Kidney tubule cell (primary cell): ENCODE measurements at places on chromosomes 5 and 9.

DNA sequence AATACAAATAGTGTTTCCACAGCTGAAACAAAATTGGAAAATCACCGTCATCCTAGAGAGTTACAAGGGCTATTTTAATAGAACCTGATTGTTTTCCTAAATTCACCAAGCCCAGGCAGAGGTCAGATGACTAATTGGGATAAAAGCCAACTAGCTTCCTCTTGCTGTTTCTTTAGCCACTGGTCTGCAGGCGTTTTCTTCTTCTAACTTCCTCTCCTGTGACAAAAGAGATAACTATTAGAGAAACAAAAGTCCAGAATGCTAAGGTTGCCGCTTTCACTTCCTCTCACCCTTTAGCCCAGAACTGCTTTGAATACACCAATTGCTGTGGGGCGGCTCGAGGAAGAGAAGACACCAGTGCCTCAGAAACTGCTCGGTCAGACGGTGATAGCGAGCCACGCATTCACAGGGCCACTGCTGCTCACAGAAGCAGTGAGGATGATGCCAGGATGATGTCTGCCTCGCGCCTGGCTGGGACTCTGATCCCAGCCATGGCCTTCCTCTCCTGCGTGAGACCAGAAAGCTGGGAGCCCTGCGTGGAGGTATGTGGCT is at the start of gene TLR4:
Gene TLR4 (plus strand): TSS at position 380 of the 552 bp plus-strand sequence. CDS start 70 bp downstream, at position 450.
- DNase-seq: peak; percentile 81

- DNase-seq: no peak
Observed at GRCh38 chr5:133680830-133681565, 68.7 kb upstream of the FSTL4 start.

DNA sequence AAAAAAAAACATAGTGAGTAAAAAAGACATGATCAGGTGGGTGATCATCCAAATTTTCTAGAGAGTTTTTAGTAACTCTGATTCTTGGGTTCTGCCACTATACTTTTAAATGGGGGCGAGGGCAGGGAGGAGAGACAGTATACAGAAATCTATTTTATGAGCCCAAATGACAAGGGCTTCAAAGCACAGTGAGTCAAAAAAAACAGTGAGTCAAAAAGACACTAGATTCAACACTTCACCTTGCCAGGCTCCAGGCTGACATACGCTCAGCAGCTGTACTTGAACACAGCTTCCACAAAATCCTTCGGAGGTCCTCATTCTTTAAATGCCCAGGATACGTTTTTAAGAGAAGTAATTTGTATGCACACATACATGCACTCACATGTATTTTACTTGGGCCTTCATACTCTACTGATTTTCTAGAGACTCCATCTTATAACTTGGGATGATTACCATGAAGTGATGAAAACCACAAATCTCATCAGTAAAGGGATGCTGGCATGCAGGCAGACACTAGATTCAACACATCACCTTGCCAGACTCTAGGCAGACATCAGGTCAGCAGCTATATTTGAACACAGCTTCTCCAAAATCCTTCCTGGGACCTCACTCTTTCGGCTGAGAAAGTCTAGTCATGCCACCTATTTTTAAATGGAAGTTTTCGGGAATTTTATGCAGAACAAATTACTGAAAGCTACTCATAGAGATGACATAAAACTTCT is 28.8 kb downstream of the NR3C1 start:
- peak; percentile 18 for DNase-seq

DNA sequence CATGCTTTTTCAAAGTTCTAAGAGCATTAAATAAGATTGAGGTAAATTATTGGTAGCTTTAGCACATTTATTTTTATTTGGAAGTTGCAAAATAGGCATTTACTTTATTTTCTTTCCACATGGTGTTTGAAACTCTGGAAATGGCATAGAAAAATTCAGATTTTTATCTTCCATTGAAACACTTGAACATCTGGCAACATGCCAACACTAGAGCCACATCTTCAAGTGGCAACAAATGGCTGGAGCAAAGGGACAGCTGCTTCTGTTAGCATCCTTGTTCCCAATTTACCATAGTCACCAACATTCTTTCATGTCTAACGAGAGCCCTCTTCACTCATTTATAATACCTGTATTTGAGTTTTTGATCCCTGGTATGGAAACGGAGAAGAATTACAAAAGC is 539.9 kb downstream of the ZNF608 start:
- no peak for DNase-seq

- no peak for DNase-seq
Observed at GRCh38 chr5:171924493-171925122, 81.8 kb downstream of the FBXW11 start.

GRCh38 chr5:111997308-111997707 is 240.3 kb upstream of the NREP start:
- DNase-seq: no peak

- peak; percentile 94 for DNase-seq
Observed at GRCh38 chr5:37792975-37793631, 46.7 kb downstream of the GDNF start.
